Uterine smooth muscle cell (primary cell): ENCODE measurements at places on chromosomes 11 and 22. TPM values are rescaled to one million over a fixed set of nuclear protein-coding genes. Genes with fewer than 3 reads are reported as not detected.

The TRIM22 gene
- 46.7 and 73.4 TPM in 2 replicates for total RNA-seq

The TIMP3 gene
- total RNA-seq: 31.6 and 38.2 TPM in 2 replicates

The OR56A5 gene
- total RNA-seq: not detected in 2 replicates

The E2F8 gene
- 0.25 and 2.0 TPM in 2 replicates for total RNA-seq

The HEPN1 gene
- not detected in 2 replicates for total RNA-seq

The SERPING1 gene
- total RNA-seq: 4.3 and 9.6 TPM in 2 replicates

The JAML gene
- total RNA-seq: under 0.01 and 0.22 TPM in 2 replicates

The FREY1 gene
- total RNA-seq: 0.89 and 1.9 TPM in 2 replicates

The INS gene
- total RNA-seq: not detected in 2 replicates

The MYOD1 gene
- 0.12 TPM in 1 of 2 replicates, not detected in the other for total RNA-seq

The TBX1 gene
- 0.12 TPM in 1 of 2 replicates, not detected in the other for total RNA-seq

The BBOX1 gene
- under 0.01 TPM in 1 of 2 replicates, not detected in the other for total RNA-seq

The FAM227A gene
- 1.3 and 2.4 TPM in 2 replicates for total RNA-seq

The APOL3 gene
- total RNA-seq: 7.5 and 7.9 TPM in 2 replicates
